ENCODE measurements at places on chromosomes 4 and X. TPM values are rescaled to one million over a fixed set of nuclear protein-coding genes. Genes with fewer than 3 reads are reported as not detected.

SPATA18 gene
- 24.5 TPM for total RNA-seq

CXorf49 gene
- total RNA-seq, result not detected

CASP6 gene
- total RNA-seq, result 7.4 TPM

PCDH19 gene
- under 0.01 TPM for total RNA-seq

ADGRG4 gene
- total RNA-seq, result not detected

FAM47E gene
- not detected for total RNA-seq

ZGRF1 gene
- total RNA-seq, result 25.2 TPM

CT83 gene
- not detected for total RNA-seq

GPRASP1 gene
- total RNA-seq, result 1.4 TPM

SCFD2 gene
- total RNA-seq, result 20.4 TPM

HHIP gene
- total RNA-seq, result 10.7 TPM

F9 gene
- total RNA-seq, result not detected

F8A1 gene
- total RNA-seq, result 5.3 TPM

SMARCA1 gene
- total RNA-seq, result 51.0 TPM

TIGD2 gene
- 18.8 TPM for total RNA-seq

VEGFC gene
- total RNA-seq, result 59.7 TPM

NSUN7 gene
- total RNA-seq, result under 0.01 TPM

CLDN34 gene
- not detected for total RNA-seq

FDCSP gene
- not detected for total RNA-seq

All from placental pericyte (primary cell).